Hematopoietic multipotent progenitor cell treated with erythropoietin and hydrocortisone succinate and interleukin-3 and kit ligand, for 6 days (in vitro differentiated cells): ENCODE measurements at places on chromosomes 11 and 22.

DNA sequence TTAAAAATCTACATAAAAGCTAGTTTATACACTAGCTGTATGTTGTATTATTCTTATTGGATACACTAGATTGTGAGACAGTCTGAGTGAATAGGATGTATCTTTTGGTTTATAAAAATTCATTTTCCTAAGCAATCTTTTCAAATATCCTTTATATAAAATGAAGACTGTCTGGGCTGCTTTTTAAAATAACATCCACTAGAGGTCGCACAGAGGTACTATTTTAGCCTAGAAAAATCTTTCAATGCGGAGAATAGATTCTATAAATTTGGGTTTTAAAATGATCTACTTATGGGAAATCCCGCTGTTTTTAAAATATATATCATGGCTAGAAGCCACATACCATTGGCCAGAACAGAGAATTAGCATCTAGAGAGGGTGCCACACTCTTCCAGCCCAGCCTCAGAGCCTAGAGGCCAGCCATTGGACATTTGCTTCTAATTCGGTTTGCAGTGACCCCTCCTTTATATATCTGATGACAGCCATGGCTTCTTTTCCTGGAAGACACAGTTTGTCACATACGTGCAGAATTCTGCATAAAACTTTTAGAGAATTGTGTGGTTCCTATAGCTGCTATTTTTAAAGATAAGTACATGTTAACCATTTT, 7.3 kb downstream of the C11orf97 start:
- peak; percentile 80 for DNase-seq

DNA sequence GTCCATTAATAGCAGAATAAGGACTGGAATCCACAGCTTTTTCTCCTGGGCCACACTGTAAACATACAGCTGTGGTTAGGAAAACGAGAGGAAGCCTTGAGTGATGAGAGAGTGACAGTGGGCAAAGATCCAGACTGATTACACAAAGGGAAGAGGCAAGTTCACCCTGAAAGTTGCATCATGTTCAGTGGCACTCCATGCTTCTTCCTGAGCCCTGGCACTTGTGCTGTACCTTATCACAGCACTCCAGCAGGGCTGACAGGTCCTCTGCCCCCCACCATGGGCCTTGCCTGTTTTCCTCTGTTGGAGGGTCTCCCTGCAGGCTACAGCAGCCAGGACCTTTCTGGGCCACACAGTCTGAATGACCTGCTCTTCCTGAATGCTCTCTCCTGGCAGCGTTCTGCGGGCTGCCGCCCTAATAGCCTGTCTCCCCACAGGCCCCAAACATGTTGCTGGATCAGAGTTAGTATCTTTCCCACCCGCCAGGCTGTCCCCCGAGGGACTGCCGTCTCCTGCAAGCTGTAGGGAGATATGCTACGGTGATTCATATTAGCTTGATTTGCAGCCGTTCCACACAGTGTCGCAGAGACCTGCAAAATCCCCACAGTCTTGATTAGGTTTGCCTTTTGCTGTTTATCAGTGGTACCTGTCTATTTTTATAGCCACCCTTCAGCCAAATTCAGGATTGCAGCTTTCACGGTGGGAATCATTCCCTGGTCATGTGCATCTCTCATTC, 60.2 kb downstream of the NTM start:
- no peak for DNase-seq

- no peak for DNase-seq
These were observed 78.1 kb downstream of the CD44 start for GRCh38 chr11:35216962-35217678.

- DNase-seq: peak; percentile 87
These were observed 32.4 kb downstream of the DBX1 start for GRCh38 chr11:20127671-20128527.

DNA sequence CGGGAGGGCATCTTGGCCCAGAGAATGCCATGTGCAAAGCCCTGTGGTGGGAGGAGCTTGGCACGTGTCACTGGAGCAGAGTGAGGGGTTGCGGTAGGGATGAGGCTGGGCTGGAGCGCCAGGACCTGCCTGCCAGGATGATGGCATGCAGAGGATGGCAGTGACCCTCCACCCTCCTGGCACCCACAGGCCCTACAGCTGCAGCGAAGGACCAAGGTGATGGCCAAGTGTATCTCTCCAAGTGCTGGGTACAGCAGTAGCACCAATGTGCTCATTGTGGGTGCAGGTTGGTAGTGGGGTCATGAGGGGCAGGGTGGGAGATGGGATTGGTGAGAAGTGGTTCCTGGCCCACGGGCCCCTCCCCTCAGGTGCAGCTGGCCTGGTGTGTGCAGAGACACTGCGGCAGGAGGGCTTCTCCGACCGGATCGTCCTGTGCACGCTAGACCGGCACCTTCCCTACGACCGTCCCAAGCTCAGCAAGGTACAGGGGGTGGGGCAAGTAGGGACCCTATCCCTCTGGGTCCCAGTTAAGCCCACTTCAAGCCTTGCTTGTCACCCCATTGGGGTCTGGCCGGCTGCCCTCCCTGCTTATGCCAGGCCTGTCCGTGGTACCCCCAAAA, 7.4 kb downstream of the AIFM3 start:
- no peak for DNase-seq

- DNase-seq: no peak
These were observed 54.7 kb upstream of the KIRREL3 start for GRCh38 chr11:127055236-127055635.

GRCh38 chr11:66337103-66337899, 1.1 kb upstream of the RIN1 start:
- no peak for DNase-seq

DNA sequence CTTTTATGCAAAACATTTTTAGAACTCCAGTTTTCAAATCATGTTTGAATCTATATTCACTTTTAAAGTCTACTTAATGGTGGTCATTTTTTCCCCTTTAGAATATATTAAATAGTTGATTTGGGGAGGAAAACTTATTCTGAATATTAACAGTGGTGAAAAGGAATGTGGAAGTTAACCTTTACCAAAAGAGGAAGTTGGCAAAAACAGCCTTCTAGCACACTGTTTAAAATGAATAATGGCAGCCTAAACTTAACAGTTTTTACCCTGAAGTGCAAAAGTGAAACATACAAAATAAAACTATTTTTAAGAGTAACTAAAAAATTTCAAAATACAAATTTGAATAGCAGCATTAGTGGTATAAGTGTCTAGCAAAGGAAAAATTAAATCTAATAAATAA, 86.4 kb downstream of the GRK3 start:
- peak; percentile 64 for DNase-seq

DNA sequence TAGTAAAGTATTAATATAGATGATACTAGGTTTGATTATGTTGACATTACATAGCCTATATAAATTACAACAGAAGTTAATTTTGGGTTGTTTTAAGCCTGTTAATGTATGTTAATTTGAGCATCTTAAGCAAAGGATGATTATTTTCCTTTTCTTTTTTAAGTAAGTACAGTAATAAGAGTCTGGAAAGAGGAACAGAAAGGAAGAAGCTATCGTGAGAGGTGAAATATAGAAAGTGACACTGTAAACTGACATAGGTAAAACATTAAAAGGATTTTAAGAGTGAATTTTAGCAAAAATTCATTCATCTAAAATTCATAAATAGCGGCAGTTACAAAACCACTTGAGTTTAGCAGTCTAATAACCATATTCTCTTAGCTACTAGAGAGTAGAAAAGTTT, 45.5 kb downstream of the FAR1 start:
- no peak for DNase-seq

GRCh38 chr11:60700689-60701468, 1.5 kb downstream of the MS4A8 start:
- peak; percentile 66 for DNase-seq

- DNase-seq: no peak
These were observed 1035.8 kb downstream of the TBC1D22A start for GRCh38 chr22:47798229-47798628.
